ENCODE measurements at places on chromosomes 7 and 10. TPM values are rescaled to one million over a fixed set of nuclear protein-coding genes. Genes with fewer than 3 reads are reported as not detected.

- no peaks in the 10 kb centered on the region for H3K4me1 ChIP-seq
- no peaks in the 10 kb centered on the region for H3K27me3 ChIP-seq
- no peaks in the 10 kb centered on the region for H3K36me3 ChIP-seq
- no peak for DNase-seq
Observed at GRCh38 chr7:79036356-79036755, 417.1 kb downstream of the MAGI2 start.

DNA sequence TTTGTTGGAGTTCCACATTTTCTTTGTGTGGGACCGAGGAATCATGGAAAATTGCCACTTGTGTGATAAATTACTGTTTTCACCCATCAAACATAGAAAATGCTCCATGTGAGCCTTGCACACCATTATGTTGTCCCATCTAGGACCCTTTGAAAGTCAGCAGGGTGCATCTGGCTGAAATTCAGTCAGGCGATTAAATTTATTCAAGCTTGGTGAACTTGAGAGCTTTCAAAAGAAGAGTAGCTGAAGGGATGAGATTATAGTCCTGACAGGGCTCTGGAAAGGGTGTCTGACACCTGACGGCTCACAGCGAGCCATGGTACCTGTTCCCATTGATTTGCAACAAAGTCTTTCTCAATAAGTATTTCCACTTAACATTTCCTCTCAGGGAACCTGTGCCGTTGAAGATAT is 399.7 kb upstream of the ETV1 start:
- H3K4me3 ChIP-seq = no peak overlapping the region
- H3K27ac ChIP-seq = no peak overlapping the region
- H3K36me3 ChIP-seq = no peaks in the 10 kb centered on the region
- DNase-seq = no peak
- peaks cover 13% of the 10 kb centered on the region for H3K4me1 ChIP-seq
- no peaks in the 10 kb centered on the region for H3K27me3 ChIP-seq

DNA sequence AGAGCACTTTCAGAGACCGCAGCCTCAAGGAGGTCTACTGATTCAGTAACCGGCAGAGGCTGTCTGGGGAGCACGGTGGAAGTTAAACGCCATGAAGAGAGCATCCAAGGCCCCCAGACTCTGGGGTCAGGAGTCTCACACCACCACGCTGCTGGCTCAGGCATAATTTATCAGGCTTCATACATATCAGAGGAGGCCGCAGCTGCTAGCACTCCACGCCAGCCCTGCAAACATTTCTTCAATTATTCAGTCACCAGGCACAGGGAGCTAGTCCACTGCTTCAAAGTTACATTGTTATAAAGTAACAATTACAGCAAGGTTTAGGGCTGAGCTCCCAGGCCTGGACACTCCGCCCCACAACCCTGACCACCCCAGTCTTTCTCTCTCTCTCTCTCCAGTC is 97.8 kb downstream of the PAXIP1 start:
- H3K4me3 ChIP-seq = no peak overlapping the region
- H3K27me3 ChIP-seq = 0 out of 2 replicates have a peak, but pooled peaks cover 6% of the 10 kb centered on the region
- H3K27ac ChIP-seq = no peak overlapping the region

DNA sequence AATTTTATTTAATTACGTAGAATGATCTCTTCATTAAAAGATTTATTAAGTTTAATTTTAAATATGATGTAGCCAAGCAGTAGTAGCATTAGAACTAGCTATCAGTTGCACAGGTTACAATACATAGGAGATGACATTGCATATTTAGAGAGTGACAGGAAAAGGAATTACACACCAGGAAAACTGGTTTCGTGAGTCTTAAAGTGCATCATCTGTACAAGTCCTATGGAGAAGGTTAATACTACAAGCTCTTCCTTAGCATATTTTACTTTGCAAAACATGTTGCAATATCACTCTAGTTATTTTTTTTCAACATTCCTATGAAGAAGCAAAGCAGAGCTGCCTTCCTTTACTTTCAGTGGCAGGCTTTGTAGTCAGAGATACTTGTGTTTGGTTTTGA is 20.2 kb upstream of the SEM1 start:
- H3K36me3 ChIP-seq = no peaks in the 10 kb centered on the region
- DNase-seq = no peak
- H3K4me1 ChIP-seq = no peaks in the 10 kb centered on the region

The RFC2 gene
- total RNA-seq = 112 TPM

The TMEM176B gene
- total RNA-seq = not detected

Data from SJCRH30 (cell line).